ENCODE measurements at places on chromosomes 2 and 18. TPM values are rescaled to one million over a fixed set of nuclear protein-coding genes. Genes with fewer than 3 reads are reported as not detected.

Gene DNER
- polyA plus RNA-seq: 188 TPM

Gene HMSD
- not detected for polyA plus RNA-seq

Gene LBX2
- polyA plus RNA-seq: 0.40 TPM

Gene SERPINB4
- polyA plus RNA-seq: not detected

Gene SH2D6
- 0.53 TPM for polyA plus RNA-seq
